ENCODE measurements at places on chromosomes 6 and 20.

DNA sequence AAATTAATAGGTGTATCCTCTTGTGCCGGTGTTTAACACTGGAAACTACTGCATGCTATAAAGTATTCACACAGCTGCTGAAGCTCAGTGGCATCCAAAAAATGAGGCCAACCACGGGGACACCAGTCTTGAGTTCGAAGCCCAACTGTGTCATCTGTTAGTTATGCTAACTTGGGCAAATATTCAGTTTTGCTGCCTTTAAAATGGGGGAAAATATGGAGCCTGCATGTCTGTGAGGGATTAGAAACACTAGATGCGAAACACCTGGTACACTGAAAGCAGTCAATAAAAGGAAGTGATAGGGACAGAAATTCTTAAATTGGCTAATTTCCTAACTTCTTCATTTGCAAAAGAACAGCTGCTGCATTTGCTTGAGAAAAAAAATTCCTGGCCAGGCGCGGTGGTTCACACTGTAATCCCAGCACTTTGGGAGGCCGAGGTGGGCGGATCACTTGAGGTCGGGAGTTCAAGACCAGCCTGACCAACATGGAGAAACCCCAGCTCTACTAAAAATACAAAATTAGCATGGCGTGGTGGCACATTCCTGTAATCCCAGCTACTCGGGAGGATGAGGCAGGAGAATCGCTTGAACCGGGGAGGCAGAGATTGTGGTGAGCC is 36.6 kb upstream of the MLIP start:
- no peak for DNase-seq

GRCh38 chr6:37550191-37550831 is 50.6 kb upstream of the CCDC167 start:
- no peak for DNase-seq

GRCh38 chr6:137958811-137959565 is 91.9 kb downstream of the TNFAIP3 start:
- no peak for DNase-seq

- no peak for DNase-seq
Observed at GRCh38 chr6:99393366-99393697, 663 bp downstream of the COQ3 start.

DNA sequence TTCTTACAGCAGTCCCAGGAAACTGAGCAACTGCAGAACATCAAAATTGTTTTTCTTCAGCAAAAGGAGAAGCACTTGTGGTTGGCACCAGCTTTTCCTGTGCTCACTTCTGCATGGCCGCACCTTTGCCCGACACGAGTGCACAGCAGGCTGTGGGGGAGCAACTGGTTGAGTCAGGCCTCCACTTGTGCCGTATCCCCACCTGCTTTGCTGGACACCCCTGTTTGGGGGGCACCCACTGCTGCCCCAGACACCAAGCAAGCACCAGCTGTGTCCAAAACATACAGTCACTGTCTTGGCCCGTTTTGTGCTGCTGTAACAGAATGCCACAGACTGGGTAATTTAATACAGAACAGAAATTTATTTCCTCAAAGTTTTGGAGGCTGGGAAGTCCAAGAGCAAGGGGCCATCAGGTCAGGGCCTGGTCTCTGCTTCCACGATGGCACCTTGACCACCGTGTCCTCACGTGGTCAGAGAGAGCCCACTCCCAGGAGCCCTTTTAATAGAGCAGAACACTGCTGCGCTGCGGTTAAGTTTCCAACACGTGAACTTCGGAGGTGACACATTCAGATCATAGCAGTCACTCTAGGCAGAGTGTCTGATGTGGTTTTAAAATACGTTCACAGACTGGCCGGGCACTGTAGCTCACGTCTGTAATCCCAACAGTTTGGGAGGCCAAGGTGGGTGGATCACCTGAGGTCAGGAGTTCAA is 8.7 kb upstream of the GMEB2 start:
- DNase-seq = no peak

All from large intestine (tissue), 12 donors.